Activated CD4-positive, alpha-beta T cell treated with anti-CD3 and anti-CD28 coated beads for 36 hours (primary cell): ENCODE measurements at places on chromosomes 4 and X. TPM values are rescaled to one million over a fixed set of nuclear protein-coding genes. Genes with fewer than 3 reads are reported as not detected.

L1CAM gene
- total RNA-seq: 0.47 TPM

TLR2 gene
- 2.0 TPM for total RNA-seq

NLGN3 gene
- total RNA-seq: 0.77 TPM

AADAT gene
- total RNA-seq: not detected

GAGE12J gene
- not detected for total RNA-seq
